ENCODE measurements at places on chromosomes 5 and 9.

- DNase-seq: no peak
These were observed 10.5 kb downstream of the SUSD3 start for GRCh38 chr9:93068956-93069355.

DNA sequence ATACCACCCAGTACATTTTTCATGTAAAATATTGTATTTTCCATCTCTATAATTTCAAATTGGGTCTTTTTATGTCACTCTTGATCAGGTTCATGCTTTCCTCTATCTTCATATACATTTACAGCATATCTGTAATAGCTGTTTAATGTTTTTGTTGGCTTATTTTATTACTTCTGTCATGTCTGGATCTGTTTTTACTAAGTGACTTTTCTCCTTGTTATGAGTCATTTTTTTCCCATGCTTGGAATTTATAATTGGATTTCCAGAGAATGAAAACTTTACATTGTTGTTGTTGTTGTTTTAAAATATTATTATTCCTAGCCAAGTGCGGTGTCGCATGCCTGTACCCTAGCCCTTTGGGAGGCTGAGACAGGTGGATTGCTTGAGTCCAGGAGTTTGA is 5.6 kb upstream of the ADAMTS19 start:
- no peak for DNase-seq

DNA sequence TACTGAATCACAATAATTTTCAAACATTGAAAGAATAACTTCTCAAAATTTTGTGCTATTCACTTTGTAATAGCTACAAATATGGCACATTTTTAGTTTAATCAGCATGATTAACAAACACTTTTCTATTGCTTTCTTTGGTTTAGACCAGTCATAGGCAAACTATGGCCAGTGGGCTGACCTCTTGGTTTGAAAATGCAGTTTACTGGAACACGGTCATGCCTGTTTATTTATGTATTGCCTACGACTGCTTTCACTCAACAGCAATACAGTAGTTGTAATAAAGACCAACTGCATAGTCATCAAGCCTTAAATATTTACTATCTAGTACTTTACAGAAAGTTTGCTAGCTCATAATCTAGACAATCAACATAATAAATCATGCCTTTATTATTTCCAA is 810.8 kb downstream of the TLE1 start:
- DNase-seq: no peak

- DNase-seq: no peak
These were observed 1401.4 kb downstream of the EFNA5 start for GRCh38 chr5:106269252-106269843.

DNA sequence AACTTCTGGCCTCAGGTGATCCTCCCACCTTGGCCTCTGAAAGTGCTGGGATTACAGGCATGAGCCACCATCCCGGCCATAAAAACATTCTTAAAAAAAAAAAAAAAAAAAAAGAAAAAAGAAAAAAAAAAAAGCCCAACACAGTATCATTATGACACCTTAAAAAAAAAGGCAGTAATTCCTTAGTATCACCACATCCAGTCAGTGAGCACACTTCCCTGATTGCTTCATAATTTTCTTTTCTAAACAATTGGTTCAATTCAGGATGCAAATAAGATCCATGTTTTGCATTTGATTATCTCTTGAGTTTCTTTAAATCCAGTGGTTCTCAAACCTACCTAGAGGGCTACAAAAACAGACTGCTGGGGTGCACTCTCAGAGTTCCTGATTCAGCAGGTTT is 182.5 kb downstream of the CDK5RAP2 start:
- no peak for DNase-seq

- DNase-seq: no peak
These were observed 133.1 kb downstream of the HSD17B3 start for GRCh38 chr9:96168882-96169281.

DNA sequence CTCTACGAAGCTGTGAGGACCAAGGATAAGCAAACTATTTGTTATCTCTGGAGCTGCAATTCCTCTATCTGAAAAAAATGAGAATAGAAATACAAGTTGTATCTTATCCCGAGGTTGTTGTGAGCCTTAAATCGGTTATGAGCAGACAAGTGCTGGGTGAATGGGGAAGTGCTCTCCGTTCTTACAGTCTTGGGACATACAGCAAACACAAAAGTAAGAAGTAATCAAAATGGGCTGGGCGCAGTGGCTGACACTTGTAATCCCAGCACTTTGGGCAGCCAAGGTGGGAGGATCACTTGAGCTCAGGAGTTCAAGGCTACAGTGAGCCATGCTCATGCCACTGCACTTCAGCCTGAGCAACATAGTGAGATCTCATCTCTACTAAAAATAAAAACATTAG is 31.7 kb downstream of the ITK start:
- no peak for DNase-seq

DNA sequence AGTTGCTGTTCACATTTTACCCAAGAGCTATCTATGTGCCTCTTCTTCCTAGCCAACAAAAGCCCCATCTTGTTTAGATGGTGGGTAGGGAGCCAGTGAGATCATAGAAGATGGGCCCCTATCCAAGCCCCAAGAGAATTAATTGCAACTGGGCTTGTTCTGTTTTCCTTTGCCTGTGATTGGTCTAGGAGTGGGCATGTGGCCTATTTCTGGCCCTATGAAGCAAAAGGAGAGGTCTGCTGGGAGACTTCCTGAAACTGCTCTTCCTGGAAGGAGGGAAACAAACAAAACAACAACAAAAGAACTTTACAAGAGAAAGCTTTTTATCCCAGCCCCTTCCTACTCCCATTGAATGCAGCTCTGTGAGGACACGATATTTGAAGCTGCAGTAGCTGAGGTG is 32.5 kb upstream of the ALDOB start:
- DNase-seq: no peak

DNA sequence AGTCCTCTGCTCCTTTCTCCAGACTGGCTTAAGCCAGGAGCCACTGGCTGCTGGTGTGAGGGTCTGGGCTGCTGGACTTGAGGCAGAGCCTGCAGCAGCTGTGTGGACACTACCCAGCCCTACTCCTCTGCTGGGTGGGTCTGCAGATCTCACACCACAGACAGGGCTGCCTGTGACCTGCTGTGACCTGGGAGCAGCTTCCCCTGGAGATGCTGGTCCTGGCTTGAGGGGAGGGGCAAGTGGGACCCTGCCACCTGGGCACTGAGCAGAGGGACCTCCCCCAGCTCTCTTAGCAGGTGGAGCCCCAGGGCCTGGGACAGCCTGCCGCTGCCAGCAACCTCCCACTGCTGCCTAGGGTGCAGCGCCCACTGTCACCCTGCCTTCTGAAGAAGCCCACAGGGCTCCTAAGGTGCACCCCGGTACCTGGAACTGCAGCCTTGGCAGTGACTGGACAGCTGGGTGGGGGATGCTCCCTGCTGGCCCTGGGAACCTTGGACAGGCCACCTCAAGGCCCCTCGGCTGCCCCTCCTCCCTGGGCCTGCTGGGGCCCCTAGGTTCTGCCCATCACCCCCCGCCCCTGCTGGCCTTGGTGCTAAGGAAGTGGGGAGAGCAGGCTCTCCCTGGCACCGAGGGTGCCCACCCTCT is 9.1 kb downstream of the CACFD1 start:
- DNase-seq: no peak

DNA sequence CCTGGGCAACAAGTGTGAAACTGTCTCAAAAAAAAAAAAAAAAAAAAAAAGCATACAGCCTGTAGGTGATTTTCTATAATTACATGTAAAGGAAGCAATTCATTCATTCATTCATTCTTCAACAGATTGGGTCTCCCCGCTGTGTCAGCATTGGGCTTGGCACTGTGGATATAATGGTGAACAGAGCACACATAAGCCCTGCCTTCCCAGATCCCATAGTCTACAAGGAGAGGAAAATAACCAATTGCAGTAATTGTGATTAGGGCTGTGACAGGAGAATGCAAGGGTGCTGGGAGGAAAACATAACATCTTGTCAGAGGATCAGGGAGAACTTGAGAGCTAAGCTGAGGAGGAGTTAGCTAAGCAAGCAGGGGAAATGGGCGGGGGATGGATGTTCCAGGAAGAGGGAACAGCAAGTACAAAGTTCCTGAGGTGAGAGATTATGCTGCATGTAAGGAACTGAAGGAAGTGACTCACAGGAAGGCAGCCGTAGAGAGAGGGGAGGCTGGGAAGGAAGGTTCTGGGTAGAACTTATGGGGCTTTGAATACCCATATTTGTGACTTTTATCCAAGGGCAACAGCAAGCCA is 24.0 kb upstream of the KLF9 start:
- DNase-seq: no peak

GRCh38 chr5:119131530-119132304 is 60.8 kb downstream of the DMXL1 start:
- no peak for DNase-seq

GRCh38 chr5:19886123-19886917 is 101.7 kb downstream of the CDH18 start:
- DNase-seq: no peak

DNA sequence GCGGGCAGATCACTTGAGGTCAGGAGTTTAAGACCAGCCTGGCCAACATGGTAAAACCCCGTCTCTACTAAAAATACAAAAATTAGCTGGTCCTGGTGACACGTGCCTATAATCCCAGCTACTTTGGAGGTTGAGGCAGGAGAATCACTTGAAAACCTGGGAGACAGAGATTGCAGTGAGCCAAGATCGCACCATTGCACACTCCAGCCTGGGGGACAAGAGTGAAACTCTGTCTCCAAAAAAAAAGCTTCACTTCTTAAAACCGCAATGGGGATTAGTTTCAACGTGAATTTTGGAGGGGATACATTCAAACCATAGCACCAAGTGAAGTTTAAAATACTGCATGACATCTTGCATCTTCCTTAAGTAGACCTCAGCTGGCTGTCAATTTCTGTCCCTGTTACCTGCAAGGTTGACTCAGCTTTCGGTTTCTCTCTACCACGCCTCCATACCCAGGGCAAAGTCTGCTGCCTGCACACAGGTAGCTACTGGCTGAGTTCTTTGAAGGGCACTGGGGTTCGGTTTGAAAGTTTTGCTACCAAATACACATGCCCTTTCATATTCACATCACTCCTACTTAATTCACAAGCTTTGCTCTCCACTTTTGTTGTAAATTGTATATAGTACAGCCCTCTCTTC is 69.3 kb downstream of the KIAA1958 start:
- DNase-seq: no peak

- DNase-seq: no peak
These were observed 105.8 kb downstream of the EFNA5 start for GRCh38 chr5:107564931-107565372.

DNA sequence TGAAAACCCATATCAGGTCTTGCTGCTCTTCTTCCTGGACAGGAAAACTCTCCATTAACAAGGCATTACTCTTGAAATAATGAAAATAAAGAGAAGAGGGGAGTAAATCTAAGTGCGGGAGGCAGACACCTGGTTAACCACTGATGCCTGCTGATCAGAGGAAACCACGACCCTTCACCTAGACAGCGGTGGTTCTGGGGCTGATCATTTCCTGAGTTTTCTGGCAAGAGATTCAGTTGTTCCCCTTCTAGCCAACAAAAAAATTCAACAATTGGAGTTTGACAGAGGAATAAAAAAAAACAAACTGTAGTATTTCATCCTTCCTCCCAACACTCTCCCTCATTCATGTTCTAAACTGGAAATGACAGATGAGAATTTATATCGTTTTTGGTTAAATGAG is 3.0 kb downstream of the RLN2 start:
- no peak for DNase-seq

DNA sequence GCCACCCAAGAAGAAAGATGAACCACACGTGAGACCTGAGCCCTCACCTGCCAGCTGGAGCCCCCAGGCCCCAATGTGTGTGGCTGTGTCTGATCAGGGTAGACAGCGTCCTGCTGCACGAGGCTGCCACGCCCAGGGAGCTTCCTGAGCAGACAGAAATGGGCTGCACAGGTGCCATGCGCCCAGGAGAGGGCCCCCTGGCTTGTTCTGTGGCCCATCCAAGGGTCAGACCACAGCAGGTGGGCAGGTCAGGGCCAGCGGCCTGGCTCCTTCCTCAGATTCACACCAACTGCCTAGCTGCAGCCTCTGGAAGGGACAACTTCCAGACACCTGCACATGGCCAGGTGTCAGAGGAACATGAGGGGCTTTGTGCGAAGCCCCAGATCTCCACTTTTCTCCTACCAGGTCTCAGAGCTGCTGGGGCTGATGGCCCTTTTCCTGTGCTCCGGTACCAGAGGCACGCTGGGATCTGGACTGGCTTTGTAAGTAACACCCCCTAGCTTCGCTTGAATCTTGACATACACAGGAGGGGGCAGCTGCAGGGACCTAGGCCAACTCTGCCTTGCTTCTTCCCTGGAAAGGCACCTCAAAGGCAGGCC is 10.8 kb downstream of the SARDH start:
- no peak for DNase-seq

GRCh38 chr5:176894298-176894697 is 4.8 kb downstream of the HK3 start:
- no peak for DNase-seq

GRCh38 chr9:122991370-122991830 is 42.1 kb upstream of the GPR21 start:
- no peak for DNase-seq

DNA sequence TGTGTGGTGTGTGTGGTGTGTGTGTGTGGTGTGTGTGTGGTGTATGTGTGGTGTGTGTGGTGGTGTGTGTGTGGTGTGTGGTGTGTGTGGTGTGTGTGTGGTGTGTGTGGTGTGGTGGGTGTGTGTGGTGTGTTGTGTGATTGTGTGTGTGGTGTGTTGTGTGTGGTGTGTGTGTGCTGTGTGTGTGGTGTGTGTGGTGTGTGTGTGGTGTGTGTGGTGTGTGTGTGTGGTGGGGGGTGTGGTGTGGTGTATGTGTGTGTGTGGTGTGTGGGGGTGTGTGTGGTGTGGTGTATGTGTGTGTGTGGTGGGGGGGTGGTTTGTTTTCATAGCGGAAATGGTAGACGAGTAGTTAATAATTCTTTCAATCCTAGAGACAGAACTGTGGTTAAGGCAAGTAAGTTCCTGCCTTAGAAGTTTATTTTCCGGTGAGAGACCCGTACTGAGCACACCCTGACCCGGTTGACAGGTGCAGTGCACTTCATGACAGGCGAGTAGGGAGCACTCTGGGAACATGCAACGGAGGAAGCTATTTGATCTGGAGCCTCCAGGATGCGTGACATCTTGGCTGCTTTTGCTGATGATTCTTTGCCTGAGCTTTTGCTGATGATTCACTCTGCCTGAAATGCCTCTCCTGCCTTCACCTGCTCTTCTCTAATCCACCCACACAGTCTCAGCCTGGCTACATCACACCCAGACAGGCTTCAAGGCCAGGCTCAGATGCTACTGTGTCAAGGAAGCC is 21.7 kb upstream of the FAT2 start:
- peak; percentile 12 for DNase-seq

DNA sequence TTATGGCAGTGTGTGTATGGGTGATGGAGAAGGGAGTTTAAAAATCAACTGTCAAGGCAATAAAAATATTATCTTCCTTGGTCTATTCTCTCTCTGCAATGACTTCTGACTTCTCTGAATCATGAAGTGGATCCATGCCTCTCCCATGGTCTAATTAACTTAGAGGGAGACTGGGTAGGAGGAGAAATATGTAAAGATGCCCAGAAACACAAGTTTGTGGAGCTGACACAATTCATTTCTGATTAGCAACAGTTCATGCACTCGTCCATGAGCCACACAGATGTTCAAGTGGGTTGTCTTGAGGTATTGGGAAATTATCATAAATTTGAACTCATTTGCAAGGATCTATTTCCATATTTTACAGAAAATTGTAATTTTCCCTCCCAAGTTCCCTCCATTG is 38.1 kb downstream of the INSYN2B start:
- no peak for DNase-seq

Measured in activated effector memory CD4-positive, alpha-beta T cell treated with Interleukin-2 at 50 U/mL for 16 hours (primary cell).